ENCODE measurements at places on chromosomes 1 and 21.

DNA sequence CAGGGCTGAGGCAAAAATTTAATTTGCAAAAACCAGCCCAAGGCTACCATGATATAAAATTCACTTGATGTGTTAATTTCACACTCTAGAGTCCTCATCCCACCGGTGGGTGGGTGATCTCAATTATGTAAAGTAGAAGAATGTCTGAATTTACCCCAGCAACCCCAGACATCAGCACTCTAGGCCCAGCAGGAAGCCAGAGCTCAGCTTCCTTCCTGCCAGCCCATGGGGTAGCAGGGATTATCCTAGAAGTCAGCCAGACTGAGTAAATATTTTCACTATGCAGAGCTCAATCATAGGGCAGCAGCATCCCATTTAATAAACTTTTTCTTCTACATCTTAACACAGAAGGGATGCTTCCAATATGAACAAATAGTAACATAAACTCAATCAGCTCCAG is 71.0 kb downstream of the SIPA1L2 start:
- DNase-seq, result no peak

DNA sequence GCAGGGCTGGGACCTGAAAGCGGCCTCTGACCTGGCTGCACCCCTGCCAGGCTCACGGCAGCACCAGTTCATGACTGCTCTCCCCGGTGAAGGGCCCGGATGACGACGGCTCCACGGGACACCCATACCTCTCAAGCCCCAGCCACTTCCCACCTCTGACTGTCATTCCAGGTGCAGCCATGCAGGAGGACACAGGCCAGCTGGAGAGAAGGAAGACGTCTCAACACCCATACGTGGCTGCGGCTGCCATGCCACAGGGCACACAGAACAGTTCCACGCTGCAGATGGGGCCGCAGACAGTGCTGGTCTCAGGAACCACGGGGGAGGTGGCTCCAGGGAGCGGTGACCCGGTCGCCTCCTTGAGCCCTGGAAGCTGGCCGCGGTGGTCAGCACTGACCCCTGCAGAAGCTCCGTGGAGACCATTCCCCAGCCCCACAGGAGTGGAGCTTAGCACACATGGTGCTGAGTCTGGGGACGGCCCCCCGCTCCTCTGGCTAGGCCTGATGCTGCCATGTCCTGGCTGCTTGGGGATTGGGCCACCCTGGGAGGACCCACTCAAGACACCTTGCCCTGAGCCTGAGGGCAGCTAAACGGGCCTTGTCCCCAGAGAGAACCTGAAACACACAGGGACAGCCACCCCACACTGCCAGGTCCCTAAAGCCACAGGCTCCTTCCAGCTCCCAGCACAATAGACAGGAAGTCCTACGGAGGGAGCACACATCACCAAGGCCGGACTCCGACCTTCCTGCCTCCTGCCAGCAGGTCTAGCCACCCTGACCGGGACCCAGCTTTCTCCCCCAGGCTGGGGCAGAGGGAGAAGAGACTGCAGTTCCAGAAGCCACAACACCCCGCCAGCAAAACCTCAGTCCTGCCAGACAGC is 8.6 kb downstream of the WNT9A start:
- DNase-seq, result no peak

- no peak for DNase-seq
Observed at GRCh38 chr1:10299151-10299550, 88.8 kb downstream of the KIF1B start.

- DNase-seq, result no peak
Observed at GRCh38 chr1:42209526-42210251, 45.1 kb upstream of the GUCA2A start.

DNA sequence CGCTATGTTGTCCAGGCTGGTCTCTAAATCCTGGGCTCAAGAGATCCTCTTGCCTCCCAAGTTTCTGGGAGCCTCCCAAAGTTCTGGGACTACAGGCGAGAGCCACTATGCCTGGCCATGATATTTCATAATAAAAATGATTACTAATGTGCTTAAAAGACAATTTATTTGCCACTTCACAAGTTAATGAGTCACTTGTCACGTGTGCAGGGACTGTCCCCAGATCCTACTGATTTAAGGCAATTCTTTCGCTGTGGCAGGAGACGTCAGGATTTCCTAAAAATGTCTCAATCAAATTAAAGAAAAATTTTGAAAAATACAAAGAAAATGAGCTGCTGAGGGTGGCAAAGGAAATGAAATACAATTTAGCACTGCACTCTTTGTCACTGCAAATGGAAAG is 43.5 kb downstream of the B3GALNT2 start:
- DNase-seq, result no peak

GRCh38 chr1:44907893-44908292 is 64.8 kb upstream of the PTCH2 start:
- DNase-seq, result no peak

DNA sequence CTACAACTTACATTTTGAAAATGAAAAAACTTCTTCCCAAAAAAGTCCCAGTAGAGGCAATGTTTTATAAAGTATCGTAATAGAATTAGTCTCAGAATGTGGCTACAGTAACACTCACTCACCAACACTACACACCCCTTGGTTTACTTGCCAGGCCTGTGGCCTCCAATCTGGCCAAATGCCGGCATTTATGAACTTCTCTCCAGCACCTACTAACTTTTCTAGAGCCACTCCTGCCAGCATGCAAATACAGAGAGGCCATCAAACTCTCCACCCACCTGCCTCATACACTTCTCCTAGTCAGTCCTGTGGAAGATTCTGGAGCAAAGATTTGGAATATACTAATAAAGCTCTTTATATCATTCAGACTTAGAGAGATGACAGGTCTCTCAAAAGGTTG is 32.3 kb downstream of the STPG1 start:
- no peak for DNase-seq

DNA sequence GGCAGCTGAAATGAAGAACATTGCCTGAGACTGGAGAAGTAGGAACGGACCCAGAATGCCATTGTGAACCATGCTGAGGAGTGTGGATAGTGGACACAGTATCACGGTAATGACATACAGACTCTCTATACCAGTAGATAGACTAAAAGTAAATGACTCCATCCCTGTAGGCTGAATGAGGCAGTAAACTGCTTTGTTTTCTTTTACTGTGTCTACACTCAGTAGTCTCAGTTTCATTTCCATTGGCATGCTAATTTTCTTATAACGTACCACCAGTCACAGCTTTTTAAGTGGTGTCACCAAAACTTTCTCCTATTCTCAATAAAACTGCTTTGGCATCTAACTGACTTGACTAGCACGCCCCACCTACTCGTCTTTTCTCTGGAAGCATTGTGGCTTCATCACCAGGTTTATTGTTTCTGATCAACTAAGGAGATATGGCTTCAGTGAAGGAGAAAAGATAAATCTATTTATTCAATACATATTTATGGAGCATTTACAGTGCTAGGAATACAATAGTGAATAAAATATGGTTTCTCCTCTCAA is 8.4 kb upstream of the ZNF697 start:
- DNase-seq, result no peak

- no peak for DNase-seq
Observed at GRCh38 chr1:89460325-89460724, 64.3 kb upstream of the LRRC8B start.
